ENCODE measurements at places on chromosomes 7 and 10.

- H3K36me3 ChIP-seq = peaks cover 54% of the 10 kb centered on the region
- H3K27me3 ChIP-seq = no peaks in the 10 kb centered on the region
- H3K4me3 ChIP-seq = peak overlapping the region; percentile 60
- H3K4me1 ChIP-seq = peaks cover 93% of the 10 kb centered on the region
These were observed 63.9 kb downstream of the STK17A start for GRCh38 chr7:43646603-43647338.

GRCh38 chr10:11573497-11573896 lies 38.0 kb downstream of the USP6NL start:
- H3K36me3 ChIP-seq = peaks cover 3% of the 10 kb centered on the region
- H3K4me3 ChIP-seq = peak overlapping the region; percentile 63
- peak; percentile 79 for ATAC-seq

DNA sequence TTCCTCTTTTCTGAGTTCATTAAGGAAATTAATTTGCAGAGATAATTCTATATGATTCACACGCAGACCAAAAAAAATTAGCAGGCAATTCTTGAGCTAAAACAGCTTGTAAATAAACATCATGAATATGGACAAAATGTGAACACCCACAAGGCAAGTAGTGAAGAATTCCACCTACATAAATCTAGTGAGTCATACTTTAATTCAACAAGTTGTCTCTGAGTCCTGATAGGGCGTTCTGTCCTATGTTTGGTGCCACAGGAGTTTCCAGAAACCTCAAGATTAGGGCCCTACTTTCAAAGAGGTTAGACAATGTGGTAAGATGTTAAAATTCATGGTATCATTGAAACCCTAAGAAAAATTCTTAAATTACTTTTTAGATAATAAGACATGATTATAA lies 122.3 kb downstream of the SGMS1 start:
- no peaks in the 10 kb centered on the region for H3K27me3 ChIP-seq
- no peak overlapping the region for H3K4me3 ChIP-seq

- peaks cover 17% of the 10 kb centered on the region for H3K27me3 ChIP-seq
- H3K36me3 ChIP-seq = no peaks in the 10 kb centered on the region
- no peak overlapping the region for H3K4me3 ChIP-seq
- no peaks in the 10 kb centered on the region for H3K4me1 ChIP-seq
- H3K27ac ChIP-seq = no peak overlapping the region
- ATAC-seq = no peak
These were observed 97.5 kb upstream of the PRSS58 start for GRCh38 chr7:142355328-142355727.

DNA sequence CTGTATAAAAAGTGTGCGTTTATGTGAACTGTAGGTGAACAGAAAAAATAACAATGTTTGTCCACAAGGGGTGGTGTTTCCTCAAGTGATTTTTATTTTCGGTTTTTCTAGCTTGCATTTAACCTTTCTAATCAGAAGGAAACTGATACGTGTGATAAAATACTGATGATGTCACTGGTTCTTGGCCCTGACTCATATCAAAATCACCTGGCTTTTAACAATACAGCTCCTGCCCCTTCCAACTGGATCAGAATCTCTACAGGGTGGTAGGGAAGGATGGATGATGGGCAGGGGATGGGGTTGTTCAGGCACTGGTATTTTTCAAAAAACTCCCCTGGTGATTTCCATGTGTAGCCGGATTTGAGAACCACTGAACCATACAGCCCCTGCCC lies 10.9 kb downstream of the NPFFR1 start:
- peak; percentile 75 for ATAC-seq
- H3K36me3 ChIP-seq = no peaks in the 10 kb centered on the region
- peaks cover 34% of the 10 kb centered on the region for H3K4me1 ChIP-seq
- H3K4me3 ChIP-seq = peak overlapping the region; percentile 15
- peak overlapping the region; percentile 35 for H3K27ac ChIP-seq
- H3K27me3 ChIP-seq = no peaks in the 10 kb centered on the region

All from stimulated activated memory B cell treated with anti-CD40 and anti-IgM and Interleukin-4, amounts not matched to agents 10 μg/mL and 1 μg/mL and 100 μg/mL, for 72 hours (primary cell).